Stimulated activated CD4-positive, alpha-beta T cell treated with anti-CD3 and anti-CD28 coated beads, Interleukin-1b, Interleukin-23, amount 100 ng/mL, for 24 hours (primary cell): ENCODE measurements at places on chromosomes 4 and X.

DNA sequence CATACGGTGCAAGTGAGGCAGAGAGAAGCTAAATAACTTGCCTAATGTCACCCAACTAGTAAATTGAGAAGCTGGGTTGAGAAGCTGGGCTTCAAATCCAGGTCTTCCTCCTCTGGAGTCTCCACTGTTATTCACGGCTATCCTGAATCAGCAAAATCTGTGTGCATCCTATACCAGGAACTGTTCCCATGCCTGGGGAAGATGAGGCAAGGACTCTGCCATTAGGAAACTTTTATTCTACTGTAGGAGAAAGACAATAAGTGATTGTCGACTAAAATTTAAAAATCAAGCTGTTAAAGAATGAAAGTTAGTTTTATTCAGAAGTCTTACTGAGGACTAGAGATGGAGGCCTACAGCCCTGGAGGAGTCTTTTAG is 872 bp upstream of the TEC start:
- no peak for DNase-seq

DNA sequence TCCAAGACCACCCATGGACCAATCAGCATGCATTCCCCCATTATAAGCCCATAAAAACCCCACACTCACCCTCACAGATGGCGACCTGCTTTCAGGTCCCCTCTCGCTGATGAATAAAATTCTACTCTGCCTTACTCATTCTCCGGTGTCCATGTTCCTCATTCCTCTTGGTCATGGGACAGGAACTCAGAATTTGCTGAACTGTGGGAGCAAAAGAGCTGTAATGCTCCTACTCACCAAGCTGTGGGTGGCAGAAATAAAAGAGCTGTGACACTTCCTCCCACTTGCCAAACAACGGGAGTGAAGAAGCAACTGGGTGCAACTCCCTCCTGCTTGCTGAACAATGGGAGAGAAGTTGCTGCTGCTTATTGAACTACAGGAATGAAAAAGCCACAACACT is 168.5 kb upstream of the PCDH18 start:
- DNase-seq, result no peak

DNA sequence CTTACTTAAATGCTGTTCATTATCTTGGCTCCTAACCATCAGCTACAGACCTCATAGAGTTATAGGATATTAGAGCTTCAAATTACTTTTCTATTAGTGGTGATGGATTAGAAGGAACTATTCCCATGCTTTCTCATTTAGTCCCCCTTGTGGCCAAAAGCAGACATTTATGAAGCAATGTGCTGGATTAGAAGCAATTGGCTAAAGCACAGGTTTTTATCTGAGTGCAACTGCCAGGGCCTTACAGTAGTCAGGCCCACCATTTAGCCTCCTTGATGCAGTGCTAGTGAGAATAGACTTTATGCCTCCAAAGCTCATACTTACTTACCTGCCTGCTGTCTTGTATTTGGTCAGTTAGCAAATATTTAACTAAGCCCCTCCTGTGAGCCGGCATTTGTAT is 93.0 kb downstream of the TSPAN7 start:
- DNase-seq, result no peak

DNA sequence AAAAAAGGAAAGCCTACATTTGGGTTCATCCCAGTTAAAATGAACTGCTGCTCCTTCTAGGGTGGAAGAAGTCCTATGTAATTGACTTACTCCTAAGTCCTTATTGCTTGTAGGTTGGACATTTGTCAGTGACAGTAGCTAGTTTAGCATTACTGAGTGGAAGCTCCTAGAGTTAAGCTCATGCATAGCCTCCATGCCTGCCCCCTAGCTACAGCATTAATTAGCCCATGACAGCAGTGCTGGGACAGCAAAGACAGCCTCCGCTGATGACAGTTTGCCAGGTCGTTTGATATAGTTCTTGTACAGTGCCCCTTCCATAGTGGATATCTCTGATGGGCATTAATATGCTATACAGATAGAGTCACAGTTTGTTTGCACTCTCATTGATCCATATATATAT is 18.7 kb upstream of the GALNTL6 start:
- DNase-seq, result no peak

GRCh38 chrX:124386401-124386800 is 40.0 kb downstream of the SH2D1A start:
- DNase-seq, result no peak

DNA sequence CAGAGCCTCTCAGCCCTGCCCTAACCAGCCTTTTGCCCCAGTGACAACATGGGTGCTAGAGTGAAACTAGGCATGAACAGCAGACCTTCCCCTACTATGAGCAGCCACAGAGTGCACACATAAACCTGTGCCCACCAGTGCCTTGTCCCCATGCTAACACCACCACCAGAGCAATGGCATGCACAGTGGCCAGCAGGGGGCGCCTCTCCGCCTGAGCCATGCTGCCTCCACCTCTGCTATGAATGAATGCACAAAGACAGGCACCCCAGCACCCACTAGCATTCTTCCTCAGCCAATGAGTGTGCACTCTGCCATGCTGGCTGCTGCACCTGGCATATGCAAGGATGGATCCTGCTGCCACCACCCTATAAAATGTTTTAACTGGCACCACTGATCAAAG is 286.9 kb upstream of the FGF16 start:
- no peak for DNase-seq

DNA sequence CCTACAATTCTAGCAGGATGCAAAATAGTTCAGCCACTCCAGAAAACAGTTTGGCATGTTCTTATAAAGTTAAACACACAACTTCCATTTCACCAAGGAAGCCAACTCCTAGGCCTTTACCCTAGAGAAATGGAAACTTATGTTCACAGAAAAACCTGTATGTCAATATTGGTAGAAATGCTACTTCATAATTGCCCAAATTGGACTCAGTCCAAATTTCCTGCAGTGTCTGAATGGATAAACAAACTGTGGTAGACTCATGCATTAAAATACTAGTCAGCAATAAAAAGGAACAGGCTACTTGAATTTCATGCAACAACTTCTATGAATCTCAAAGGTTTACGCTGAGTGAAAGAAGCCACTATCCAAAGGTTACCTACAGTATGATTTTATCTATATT is 1738.8 kb upstream of the IGFBP7 start:
- DNase-seq, result no peak

DNA sequence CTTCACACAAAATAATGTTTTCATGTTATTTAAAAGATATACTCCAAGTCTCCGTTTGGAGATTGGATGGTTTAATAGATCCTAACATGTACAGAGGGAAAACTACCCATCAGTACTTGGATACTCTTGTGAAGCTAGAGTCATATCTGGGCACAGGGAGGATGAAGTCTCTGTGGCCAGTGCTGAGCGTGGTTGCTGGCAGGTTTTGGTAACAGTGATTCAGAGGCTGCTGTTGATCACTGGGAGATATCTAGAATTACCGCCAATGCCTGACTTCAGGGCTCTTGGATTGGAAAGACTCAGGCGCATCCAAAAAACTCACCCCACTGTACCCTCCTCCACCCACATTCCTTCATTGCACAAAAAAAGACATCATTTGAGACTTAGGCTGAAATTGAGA is 107.2 kb upstream of the PGRMC2 start:
- DNase-seq, result no peak

DNA sequence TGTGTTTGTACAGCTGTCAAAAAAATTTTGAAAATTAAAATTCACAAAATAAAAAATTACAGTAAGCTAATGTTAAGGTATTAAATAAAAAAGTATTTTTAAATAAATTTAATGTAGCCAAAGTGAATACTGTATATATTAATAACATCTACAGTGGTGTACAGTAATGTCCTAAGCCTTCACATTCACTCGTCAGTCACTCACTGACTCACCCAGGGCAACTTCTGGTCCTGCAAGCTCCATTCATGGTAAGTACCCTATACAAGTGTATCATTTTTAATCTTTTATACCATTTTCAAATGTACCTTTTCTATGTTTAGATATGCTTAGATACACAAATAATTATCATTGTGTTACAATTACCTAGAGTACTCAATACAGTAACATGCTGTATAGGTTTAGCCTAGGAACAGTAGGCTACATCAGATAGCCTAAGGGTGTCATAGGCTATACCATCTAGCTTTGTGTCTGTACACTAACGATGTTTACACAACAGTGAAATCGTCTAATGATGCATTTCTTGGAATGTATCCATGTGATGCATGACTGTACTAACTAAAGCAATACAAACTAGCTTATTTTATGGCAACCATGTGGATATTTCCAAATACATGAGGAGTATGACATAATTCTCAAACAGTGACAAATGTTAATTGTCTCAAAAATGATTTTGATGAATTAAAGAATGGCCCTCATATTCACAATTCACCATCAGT is 13.7 kb downstream of the DDX60 start:
- DNase-seq, result no peak

- no peak for DNase-seq
Measured at GRCh38 chrX:39551762-39552161, 546.0 kb downstream of the BCOR start.

DNA sequence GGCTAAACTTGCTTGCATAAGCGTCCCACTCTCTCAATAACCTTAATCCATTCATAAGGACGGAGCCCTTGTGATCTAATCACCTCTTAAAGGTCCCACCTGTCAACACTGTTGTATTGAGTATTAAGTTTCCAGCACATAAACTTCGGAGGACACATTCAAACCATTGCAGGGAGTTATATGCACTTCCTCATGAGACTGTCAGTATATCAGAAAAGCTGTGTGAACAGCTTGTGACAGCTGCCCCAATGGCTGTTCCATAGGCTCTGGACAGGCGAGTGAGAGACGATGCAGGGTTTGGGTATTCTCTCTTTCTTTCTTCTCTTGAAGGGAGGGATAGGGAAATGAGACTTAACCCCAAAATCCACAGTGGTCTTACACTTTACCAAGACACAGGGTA is 64.2 kb upstream of the RPL34 start:
- DNase-seq, result no peak

- DNase-seq, result no peak
Measured at GRCh38 chr4:122044501-122044900, 92.6 kb upstream of the TRPC3 start.
